NCI-H1694 (cell line): ENCODE measurements at places on chromosomes 12 and 14.

DNA sequence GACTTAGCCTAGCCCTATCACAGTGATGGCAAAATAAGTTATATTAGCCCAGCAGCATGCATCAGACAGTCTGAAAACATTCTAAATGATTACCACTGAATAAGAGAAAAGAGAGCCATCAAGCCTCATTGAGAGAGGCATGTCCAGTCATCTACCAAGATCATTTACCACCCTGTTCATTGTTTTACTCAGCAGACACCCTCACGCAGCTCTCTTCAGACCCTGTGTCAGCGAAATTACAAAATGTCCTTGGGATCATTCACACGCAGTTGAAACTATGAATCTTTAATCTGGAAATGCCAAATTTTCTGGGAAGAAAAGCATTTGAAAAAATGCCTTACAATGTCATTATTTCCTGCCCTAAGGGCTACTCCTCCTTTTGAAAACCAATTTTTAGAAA is 89.5 kb downstream of the PTPRO start:
- no peak for DNase-seq

GRCh38 chr12:58067610-58068387 is 126.4 kb downstream of the ATP23 start:
- DNase-seq: no peak

DNA sequence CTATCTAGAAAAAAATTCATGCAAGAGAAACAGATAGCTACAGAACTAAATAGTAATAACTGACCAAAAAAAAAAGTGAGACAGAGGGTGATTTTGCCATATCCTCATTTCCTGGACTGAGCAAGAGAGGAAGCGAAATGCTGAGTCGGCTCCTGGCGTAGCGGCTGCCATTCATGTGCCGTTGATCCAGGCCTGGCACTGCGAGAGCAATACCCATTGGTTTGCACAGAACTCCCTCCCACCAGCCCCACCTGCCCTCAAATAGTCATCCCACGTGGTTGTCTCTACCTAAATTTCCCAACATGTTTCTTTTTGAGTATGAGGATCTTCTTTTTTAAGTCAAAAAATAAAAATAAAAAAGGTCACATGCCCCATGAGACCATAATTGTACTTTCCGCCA is 9.4 kb upstream of the WNT5B start:
- no peak for DNase-seq

DNA sequence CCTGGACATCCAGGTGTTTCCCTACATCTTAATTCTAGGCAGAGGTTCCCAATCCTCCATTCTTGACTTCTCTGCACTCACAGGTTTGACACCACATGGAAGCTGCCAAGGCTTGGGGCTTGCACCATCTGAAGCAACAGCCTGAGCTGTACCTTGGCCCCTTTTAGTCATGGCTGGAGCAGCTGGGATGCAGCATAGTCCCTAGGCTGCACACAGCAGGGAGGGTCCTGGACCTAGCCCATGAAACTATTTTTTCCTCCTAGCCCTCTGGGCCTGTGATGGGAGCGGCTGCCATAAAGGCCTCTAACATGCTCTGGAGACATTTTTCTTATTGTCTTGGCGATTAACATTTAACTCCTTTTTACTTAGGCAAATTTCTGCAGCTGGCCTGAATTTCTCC is 417.2 kb upstream of the FLRT2 start:
- no peak for DNase-seq

GRCh38 chr14:45252366-45253069 is 484 bp downstream of the MIS18BP1 start:
- no peak for DNase-seq

DNA sequence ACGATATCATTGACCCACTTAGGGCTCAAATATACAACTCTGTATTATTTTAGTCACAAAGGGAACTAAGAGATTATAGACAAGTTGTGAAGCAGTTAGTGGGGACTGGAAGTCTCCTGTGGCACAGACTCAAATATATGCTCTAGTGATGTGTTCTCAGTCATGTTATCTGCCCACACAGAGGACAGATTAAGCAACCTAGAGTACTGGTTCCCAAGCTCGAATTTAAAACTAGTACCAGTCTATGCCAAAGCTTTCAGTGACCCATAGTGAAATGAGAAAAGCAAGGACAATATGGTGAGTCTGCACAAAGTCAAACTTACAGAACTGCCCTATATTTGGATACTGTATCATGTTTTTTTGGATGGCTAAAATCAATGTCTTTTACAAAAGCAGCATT is 389.3 kb downstream of the DIO2 start:
- no peak for DNase-seq

DNA sequence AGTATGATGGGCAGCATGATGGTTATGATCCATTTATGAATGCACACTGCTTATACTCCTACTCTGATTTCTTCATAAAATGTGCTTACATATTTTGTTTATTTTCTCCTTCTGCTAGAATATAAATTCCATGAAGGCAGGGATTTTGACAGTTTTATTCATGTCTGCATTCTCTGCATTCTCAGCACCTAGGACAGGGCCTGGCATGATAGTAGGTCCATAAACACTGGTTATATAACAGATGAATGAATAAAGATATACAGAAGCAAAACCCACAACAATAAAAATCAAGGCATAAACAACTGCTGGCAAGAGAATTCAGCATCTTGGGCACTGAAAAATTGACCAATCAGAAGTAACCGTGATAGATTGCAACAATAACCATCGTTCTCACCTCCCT is 115.4 kb downstream of the WIF1 start:
- no peak for DNase-seq

GRCh38 chr12:117671734-117672133 is 297.1 kb downstream of the KSR2 start:
- peak; percentile 9 for DNase-seq

DNA sequence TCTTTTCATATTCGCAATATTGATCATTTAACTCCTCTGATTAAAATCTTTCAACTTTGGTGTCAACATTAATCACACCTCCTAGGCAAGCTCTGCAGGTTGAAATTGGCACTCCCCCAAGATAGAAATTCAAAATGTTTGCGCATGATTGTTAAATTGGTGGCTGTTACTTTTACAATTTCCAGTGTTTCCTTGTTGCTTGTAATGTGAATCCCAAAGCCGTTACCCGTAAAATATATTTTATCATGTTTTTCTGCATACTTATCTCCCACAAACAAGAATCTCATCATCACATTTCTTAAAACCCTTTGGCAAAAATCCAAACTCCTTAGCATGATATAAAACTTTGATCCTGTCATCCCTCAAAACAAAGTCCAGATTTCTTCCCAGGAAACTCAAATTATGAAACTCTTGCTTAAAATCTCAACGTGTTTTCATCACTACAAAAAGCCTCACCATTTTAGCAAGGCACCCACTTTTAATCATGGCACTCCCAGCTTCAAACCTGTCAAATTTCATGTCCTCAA is 14.7 kb downstream of the RTL1 start:
- DNase-seq: no peak

GRCh38 chr14:86022031-86022629 is 492.2 kb downstream of the FLRT2 start:
- no peak for DNase-seq

- DNase-seq: no peak
Observed at GRCh38 chr14:97077253-97077653, 280.1 kb downstream of the VRK1 start.

- DNase-seq: no peak
Observed at GRCh38 chr12:96434107-96434506, 33.9 kb upstream of the CDK17 start.

DNA sequence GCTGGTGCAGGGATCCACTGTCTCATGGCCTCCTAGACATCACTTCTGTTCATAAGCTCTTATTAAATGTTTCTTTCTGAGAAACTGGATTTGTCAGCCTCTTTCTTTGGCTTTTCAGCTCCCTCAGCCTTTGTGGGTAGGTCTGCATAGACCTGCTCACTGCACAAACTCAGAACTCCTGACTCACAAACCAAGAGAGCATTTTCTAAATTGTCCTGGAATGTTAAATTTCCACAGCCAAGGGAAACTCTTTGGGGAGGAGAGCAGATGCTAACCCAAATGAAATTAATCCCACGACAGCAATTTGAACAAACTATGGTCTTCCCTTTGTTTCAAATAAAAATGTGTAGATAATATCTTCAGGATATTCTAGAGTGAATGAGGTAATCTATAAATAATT is 19.5 kb upstream of the CERS5 start:
- DNase-seq: no peak

GRCh38 chr14:64737391-64738280 is 33.4 kb downstream of the PLEKHG3 start:
- no peak for DNase-seq

DNA sequence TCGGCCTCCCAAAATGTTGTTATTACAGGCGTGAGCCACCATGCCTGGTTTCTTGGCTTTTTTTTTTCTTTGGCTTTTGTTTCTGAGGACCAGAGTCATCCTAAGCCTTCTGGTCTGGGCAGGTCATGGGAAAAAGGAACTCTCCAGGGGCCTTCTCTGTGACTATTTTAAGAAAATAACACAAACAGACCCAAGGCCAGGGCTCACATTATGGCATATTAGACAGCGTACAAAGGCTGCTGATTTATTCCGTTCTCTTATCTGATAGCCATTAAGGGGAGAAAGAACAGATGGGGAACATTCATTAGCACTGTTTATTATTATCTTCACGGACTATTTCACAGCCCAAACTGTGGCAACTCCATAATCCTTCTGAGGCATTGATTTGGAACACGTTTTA is 28.8 kb upstream of the MANSC4 start:
- peak; percentile 81 for DNase-seq

GRCh38 chr14:69055999-69056788 is 77.1 kb upstream of the ACTN1 start:
- DNase-seq: peak; percentile 87

DNA sequence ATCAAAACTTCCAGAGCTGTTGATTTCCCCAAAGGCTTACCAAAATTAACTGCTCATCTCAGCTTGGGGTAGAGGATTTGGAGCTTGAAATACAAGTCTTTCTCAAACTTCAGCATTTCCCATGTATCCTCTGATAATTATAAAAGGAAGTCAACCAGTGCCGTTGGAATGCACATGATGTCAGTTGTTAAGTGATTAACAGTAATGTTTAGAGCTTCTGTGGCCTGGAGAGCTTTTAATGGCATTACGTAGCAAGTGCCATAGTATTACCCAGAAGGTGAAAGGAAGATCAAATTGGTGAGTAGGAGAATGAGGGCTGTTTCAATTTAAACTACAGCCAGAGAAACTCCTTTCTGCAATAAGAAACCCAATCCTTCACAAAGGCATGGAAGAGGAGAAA is 62.5 kb upstream of the PTPRR start:
- DNase-seq: no peak

GRCh38 chr14:106276326-106277267 is 750.2 kb downstream of the TMEM121 start:
- DNase-seq: no peak

GRCh38 chr12:54374562-54375258 is 9.8 kb downstream of the ZNF385A start:
- no peak for DNase-seq
